ENCODE measurements at places on chromosomes 6 and 20.

GRCh38 chr6:14945461-14946185, 300.2 kb upstream of the JARID2 start:
- DNase-seq, result no peak

- no peak for DNase-seq
Observed at GRCh38 chr6:89921691-89922090, 27.4 kb downstream of the GJA10 start.

DNA sequence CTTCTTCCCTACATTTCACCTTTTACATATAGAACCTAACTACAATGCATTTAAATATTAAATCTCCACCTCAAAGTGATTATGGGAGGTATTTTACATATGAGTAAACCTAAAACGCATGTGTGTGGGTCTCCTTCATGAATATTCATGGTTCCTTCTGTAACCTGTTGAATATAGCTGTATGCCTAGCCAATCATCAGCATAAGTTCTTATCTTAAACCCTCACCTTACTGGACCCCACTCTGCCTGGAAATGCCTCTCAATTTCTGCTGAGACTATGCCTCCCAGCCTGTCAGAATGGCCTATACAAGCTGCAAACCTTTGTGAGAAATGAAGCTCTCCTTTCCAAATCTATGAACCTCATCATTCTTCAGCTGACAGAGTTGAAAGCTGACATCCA, 21.3 kb downstream of the CEP85L start:
- DNase-seq, result no peak

DNA sequence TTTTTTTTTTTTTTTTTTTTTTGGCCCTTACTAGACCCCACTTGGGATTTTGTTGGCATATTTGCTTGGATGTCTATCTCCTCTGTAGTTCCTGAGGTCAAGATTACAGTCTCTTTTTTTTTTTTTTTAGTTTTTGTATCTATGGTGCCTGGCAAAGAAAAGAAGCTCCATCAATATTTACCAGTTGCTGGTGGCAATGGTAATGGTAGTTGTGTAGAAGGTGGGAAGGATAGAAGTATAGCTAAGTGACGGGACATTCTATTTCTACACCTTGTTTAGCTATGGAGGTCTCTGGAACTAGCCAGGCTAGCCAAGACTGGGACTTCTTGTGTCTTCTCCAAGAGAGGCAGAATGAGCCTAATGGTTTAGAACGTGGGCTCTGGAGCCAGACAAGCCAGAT, 42.2 kb upstream of the TNFAIP3 start:
- no peak for DNase-seq
